ENCODE measurements at places on chromosomes 12 and 14.

GRCh38 chr12:1620092-1620491 is 8.9 kb upstream of the WNT5B start:
- H3K36me3 ChIP-seq: no peaks in the 10 kb centered on the region
- H3K27ac ChIP-seq: peak overlapping the region; percentile 35
- H3K27me3 ChIP-seq: no peaks in the 10 kb centered on the region

GRCh38 chr12:6200256-6201212 is at the start of gene CD9:
Gene CD9, plus strand, starts transcription at chr12:6200400. Its CDS starts 100 bp downstream, at chr12:6200500.
- no peak within 1 kb of the TSS for H3K27ac ChIP-seq
- peak within 1 kb of the TSS; percentile 69 for H3K4me3 ChIP-seq
- DNase-seq: no peak
- H3K4me1 ChIP-seq: peaks cover 25% of the 10 kb centered on the region
- H3K36me3 ChIP-seq: no peaks in the 10 kb centered on the region

- no peak overlapping the region for H3K4me3 ChIP-seq
- H3K4me1 ChIP-seq: peaks cover 4% of the 10 kb centered on the region
- peaks cover 3% of the 10 kb centered on the region for H3K27me3 ChIP-seq
- H3K27ac ChIP-seq: no peak overlapping the region
- DNase-seq: no peak
These were observed 34.9 kb downstream of the LRTM2 start for GRCh38 chr12:1855241-1855640.

DNA sequence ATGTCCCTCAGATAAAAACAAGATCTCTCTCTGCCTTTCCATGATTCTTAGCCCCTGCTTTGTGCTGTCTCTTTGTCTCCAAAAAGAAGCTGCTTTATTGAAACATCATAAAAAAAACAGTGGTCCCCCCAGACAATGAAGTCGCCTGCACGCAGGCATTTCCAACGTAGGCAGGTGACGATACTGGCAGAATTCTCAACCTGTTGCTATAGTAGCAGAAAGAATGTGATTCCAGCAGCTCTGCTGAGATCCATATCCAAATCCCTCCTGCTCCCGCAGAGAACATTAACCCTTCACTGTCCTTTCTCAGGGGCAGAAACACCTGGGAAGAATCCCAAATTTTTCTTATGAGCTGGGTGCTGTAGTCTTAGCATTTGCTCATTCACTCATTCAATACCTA is 84.8 kb downstream of the STON2 start:
- H3K4me1 ChIP-seq: no peaks in the 10 kb centered on the region
- no peak overlapping the region for H3K27ac ChIP-seq
- no peak overlapping the region for H3K4me3 ChIP-seq
- peaks cover 1% of the 10 kb centered on the region for H3K27me3 ChIP-seq

GRCh38 chr12:4909410-4909733 is 333 bp upstream of the KCNA1 start:
- no peaks in the 10 kb centered on the region for H3K36me3 ChIP-seq
- H3K4me3 ChIP-seq: peak overlapping the region; percentile 6
- DNase-seq: no peak
- peaks cover 8% of the 10 kb centered on the region for H3K4me1 ChIP-seq
- H3K27me3 ChIP-seq: peaks cover 48% of the 10 kb centered on the region

DNA sequence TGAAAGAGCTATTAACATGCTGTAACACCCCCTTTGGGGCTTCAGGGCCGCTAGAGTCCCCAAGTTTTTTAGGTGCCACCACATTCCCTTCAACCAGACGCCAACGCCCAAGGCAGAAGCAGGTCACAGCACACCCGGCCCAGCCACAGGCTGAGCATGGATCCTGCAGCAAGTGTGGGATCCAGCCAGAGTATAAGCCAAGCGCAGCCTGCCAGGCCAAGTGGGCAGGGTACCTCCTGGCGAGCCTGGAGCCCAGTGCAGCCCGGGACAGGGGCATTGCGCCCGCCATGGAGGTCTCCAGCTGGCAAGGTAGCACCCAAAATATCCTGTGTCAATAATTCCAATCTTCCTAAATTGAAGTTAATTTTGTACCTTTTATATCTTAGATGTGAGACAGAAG is 55.5 kb downstream of the EML5 start:
- no peak overlapping the region for H3K27ac ChIP-seq
- no peaks in the 10 kb centered on the region for H3K27me3 ChIP-seq
- no peaks in the 10 kb centered on the region for H3K4me1 ChIP-seq
- no peaks in the 10 kb centered on the region for H3K36me3 ChIP-seq

- H3K4me3 ChIP-seq: no peak overlapping the region
- no peak overlapping the region for H3K27ac ChIP-seq
- no peaks in the 10 kb centered on the region for H3K27me3 ChIP-seq
- peaks cover 14% of the 10 kb centered on the region for H3K4me1 ChIP-seq
- peaks cover 30% of the 10 kb centered on the region for H3K36me3 ChIP-seq
- DNase-seq: no peak
These were observed 49.1 kb downstream of the R3HDM2 start for GRCh38 chr12:57381693-57382220.

- H3K4me3 ChIP-seq: no peak overlapping the region
- no peak for DNase-seq
- no peak overlapping the region for H3K27ac ChIP-seq
- H3K36me3 ChIP-seq: no peaks in the 10 kb centered on the region
These were observed 80.6 kb upstream of the PLEKHA5 start for GRCh38 chr12:19048943-19049342.

GRCh38 chr14:65203574-65203973 is 101.3 kb upstream of the MAX start:
- H3K4me3 ChIP-seq: no peak overlapping the region
- H3K4me1 ChIP-seq: peaks cover 37% of the 10 kb centered on the region
- H3K27me3 ChIP-seq: no peaks in the 10 kb centered on the region
- no peaks in the 10 kb centered on the region for H3K36me3 ChIP-seq
- DNase-seq: no peak

DNA sequence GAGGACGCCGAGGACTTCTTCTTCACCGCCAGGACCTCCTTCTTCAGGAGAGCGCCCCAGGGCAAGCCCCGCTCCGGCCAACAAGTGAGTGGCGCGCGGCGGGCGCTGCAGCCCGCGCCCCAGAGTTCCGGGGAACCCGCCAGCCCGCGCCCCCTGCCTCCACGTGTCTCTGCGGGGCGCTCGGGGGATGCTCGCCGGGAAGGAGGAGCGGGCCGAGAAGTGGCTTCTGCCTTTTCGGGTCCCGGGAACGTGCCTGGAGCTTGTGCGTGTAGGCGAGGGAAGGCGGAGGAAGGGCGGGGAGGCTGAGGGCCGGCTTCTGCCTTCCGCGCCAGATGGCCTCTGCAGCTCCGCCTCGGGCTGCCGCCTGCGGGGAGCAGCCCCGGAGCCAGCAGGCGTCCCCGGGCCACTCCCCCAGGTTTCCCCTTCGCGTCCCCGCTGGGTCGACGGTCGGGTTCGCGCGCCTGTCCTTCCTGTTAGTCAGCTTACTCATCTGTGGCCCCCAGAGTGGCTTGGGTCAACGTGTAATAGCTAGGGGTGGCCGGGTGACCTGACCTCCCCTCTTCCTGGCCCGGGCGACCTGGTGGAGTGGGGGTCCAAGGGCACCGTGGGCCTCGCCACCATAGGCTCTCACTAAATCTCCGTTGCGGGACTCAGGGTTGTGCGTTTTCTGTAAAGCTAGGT is 505 bp downstream of the RASSF3 start:
- DNase-seq: peak; percentile 63
- H3K4me3 ChIP-seq: peak overlapping the region; percentile 92
- peak overlapping the region; percentile 86 for H3K27ac ChIP-seq
- H3K36me3 ChIP-seq: peaks cover 25% of the 10 kb centered on the region

DNA sequence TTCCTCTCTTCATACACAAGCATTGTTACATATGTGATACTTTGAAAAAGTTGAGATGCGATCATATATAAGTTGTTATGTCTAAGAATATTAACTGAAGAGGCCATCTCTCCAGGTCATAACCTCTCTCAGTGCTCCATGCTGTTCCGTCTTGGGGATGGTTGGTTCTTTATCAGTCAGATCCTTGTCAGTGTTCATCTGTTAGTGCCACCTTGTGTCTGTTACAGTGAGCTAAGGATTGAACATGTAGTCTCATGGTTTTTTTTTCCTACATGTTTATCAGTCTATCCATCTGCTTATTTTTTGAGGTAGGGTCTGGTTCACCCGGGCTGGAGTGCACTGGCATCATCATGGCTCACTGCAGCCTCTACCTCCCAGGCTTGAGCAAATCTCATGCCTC is 30.5 kb downstream of the EP400 start:
- H3K4me3 ChIP-seq: no peak overlapping the region

DNA sequence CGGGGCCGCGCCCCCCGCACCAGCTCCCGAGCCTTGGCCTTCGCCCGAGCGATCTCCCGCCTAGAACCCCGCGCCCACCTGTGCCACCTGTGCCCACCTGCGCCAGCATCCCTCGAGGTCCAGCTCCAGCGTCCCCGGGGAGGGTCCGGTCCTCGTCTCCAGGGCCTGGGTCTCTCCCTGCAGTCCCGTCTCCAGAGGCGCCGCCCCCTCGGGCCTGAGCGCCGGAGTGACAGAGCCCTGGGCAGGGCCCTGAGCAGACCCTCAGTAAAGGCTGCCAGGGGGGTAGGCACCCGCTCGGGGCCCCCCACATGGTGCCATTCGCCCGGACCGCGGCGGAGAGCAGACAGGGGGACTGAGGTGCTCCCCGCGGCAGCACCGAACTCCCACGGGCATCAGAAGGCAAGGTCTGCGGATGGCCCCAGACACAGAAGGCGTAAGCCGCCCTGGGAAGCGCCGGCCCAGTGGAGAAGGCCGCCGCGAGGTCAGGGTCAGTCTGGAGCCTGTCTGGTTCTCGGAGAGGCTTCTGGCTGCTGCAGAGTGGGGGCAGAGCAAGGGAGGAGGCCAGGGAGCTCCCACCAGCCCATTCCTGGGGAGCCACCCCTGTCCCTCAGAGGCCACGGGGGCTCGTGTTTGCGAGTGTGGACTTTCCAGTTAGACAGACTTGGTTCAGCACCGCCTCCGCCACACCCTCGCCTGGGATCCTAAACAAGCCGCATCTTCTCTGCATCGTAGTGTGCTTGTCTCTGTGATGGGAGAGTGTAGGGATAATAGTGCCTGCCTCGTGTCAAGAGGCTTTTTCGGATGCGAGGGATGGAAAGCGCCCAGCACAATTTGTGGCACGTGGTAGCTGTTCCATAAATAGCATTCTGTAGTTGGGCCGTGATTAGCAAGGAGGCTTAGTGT is 1.1 kb upstream of the PPP1R13B start:
- no peaks in the 10 kb centered on the region for H3K36me3 ChIP-seq
- peak overlapping the region; percentile 63 for H3K4me3 ChIP-seq
- peaks cover 29% of the 10 kb centered on the region for H3K27me3 ChIP-seq
- H3K27ac ChIP-seq: no peak overlapping the region
- peaks cover 9% of the 10 kb centered on the region for H3K4me1 ChIP-seq
- DNase-seq: no peak

GRCh38 chr12:68240079-68240478 is 13.3 kb downstream of the IL22 start:
- H3K27ac ChIP-seq: no peak overlapping the region
- no peak for DNase-seq
- peaks cover 49% of the 10 kb centered on the region for H3K4me1 ChIP-seq
- peaks cover 10% of the 10 kb centered on the region for H3K27me3 ChIP-seq
- peaks cover 7% of the 10 kb centered on the region for H3K36me3 ChIP-seq
- H3K4me3 ChIP-seq: no peak overlapping the region

- peaks cover 18% of the 10 kb centered on the region for H3K4me1 ChIP-seq
- no peak overlapping the region for H3K27ac ChIP-seq
These were observed 36.1 kb upstream of the C12orf76 start for GRCh38 chr12:110084314-110085015.

DNA sequence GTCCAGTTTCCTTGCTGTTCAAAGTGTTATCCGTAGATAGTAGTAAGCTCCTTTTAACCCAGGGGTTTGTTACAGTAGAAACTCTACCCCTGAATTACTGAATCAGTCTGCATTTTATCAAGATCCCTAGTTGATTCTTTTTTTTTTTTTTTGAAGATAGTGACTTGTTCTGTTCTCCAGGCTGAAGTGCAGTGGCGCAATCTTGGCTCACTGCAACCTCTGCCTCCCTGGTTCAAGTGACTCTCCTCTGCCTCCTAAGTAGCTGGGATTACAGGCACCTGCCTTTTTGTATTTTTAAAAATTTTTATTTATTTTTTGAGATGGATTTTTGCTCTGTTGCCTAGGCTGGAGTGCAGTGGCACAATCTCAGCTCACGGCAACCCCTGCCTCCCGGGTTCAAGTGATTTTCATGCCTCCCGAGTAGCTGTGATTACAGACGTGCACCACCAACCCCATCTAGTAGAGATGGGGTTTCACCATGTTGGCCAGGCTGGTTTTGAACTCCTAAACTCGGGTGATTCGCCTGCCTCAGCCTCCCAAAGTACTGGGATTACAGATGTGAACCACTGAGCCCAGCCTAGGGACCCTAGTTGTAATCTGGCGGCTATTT is 10.5 kb downstream of the LARP4 start:
- H3K27me3 ChIP-seq: no peaks in the 10 kb centered on the region
- H3K4me3 ChIP-seq: no peak overlapping the region
- no peak overlapping the region for H3K27ac ChIP-seq
- DNase-seq: no peak
- H3K36me3 ChIP-seq: peaks cover 31% of the 10 kb centered on the region
- H3K4me1 ChIP-seq: peaks cover 14% of the 10 kb centered on the region

GRCh38 chr12:29751676-29752075 is 32.1 kb downstream of the TMTC1 start:
- H3K36me3 ChIP-seq: no peaks in the 10 kb centered on the region
- no peaks in the 10 kb centered on the region for H3K27me3 ChIP-seq
- no peak overlapping the region for H3K4me3 ChIP-seq
- no peak for DNase-seq

GRCh38 chr14:104243200-104243599 is 104.8 kb downstream of the KIF26A start:
- H3K27me3 ChIP-seq: no peaks in the 10 kb centered on the region
- no peak overlapping the region for H3K4me3 ChIP-seq
- no peaks in the 10 kb centered on the region for H3K4me1 ChIP-seq
- DNase-seq: no peak

GRCh38 chr14:103273745-103274615 is 60.1 kb upstream of the EIF5 start:
- no peaks in the 10 kb centered on the region for H3K4me1 ChIP-seq
- DNase-seq: no peak
- no peak overlapping the region for H3K27ac ChIP-seq
- H3K36me3 ChIP-seq: no peaks in the 10 kb centered on the region
- no peak overlapping the region for H3K4me3 ChIP-seq

Measured in activated T-helper 2 cell treated with anti-CD3 and anti-CD28 coated beads, Interferon-gamma antibody, Interleukin-2, Interleukin-4, amounts not matched to agents 10 μg/mL and 5 μg/mL and 100 μg/mL, durations not matched to agents 14 hours and 24 hours and 36 hours (primary cell).